HFFc6 (cell line): ENCODE measurements at places on chromosomes 16 and 17. TPM values are rescaled to one million over a fixed set of nuclear protein-coding genes. Genes with fewer than 3 reads are reported as not detected.

- peak; percentile 70 for DNase-seq
These were observed at the start of gene ZFHX3 for GRCh38 chr16:73047536-73048291. Gene ZFHX3, minus strand, starts transcription at chr16:73048128. Its CDS starts 87,983 bp downstream, at chr16:72960145.

GRCh38 chr17:15112846-15113617 lies 152.1 kb downstream of the PMP22 start:
- DNase-seq = peak; percentile 31

DNA sequence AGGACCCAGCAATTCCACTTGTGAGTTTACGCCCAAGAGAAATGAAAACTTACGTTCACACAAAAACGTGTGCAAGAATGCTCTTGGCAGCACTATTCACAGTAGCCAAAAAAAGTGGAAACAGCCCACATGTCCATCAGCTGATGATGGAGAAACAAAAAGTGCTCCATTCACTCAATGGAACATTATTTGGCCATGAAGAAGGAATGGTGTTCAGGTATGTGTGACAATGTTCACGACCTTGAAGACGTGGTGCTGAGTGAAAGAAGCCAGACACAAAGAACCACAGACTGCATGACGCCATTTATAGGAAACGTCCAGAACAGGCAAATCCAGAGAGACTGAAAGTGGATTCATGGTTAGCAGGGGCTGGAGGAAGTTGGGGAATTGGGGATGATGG lies 84.9 kb downstream of the ZDHHC7 start:
- no peak for DNase-seq

GRCh38 chr17:62178579-62178978 lies 113.5 kb upstream of the MED13 start:
- DNase-seq = peak; percentile 18

DNA sequence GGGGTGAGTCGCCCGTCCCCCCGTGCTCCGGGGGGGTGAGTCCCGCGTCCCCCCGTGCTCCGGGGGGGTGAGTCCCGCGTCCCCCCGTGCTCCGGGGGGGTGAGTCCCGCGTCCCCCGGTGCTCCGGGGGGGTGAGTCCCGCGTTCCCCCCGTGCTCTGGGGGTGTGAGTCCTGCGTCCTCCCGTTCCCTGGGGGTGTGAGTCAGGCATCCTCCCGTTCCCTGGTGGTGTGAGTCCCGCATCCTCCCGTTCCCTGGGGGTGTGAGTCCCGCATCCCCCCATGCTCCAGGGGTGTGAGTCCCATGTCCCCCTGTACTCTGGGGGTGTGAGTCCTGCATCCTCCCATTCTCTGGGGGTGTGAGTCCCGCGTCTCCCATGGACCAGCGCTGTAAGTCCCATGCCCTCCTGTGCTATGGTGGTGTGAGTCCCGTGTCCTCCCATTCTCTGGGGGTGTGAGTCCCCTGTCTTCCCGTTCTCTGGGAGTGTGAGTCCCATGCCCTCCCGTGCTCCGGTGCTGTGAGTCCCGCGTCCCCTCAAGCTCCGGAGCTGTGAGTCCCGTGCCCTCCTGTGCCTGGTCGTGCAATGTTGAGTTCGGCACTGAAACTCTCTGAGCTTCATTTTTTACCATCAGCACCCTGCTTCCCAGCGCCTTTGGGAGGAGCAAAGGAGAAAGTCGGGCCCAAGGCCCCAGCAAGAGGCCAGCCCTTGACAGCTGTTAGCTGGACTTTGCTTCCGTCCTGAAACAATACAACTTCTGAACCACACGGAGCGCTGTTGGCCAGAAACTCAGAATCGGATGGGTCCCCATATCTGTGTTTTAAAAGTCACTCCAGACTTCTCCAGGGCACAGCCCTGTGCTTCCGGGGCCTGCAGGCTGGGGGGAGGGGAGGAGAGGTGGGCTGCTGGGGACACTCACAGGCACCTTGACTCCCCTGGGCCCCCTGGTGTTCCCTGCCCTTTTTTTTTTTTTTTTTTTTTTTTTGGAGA lies 11.5 kb upstream of the ZC3H18 start:
- DNase-seq = peak; percentile 28

DNA sequence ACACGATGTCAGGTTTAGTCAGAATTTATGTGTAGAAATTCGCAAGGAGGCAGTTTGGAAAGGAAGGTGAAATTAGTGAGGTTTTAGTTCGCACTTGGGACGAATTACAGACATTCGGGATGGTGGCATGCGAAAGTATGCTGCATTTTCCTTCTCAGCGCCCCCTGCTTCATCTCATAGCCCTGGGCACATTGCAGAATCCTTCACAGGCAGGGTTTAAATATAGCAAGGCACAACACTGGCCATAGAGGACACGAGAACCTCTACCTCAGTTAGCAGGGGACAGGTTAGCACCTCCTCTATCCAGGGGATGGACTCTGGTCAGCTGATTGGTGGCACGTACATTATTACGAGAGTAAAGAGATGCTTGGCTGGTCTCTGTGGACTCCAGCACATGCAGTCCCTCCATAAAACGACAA lies 47.5 kb downstream of the MAP2K6 start:
- DNase-seq = no peak

DNA sequence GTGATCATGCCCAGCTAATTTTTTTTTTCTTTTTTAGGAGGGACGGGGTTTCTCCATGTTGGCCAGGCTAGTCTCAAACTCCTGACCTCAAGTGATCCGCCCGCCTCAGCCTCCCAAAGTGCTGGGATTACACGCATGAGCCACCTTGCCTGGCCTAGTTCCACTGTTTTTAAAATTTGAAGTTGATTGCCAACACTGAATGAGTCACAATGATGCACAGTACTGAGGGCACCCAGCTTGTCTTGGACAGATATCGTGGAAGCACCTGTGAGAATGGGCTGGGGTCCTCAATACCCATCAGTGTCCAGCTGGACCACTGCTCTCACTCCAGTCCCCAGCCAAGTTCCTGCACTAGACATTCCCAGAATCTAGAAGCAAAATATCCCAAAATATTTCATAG lies 2.5 kb downstream of the KNOP1 start:
- no peak for DNase-seq

HCFC1R1 gene
- total RNA-seq = 53.0 to 85.4 TPM (median 63.9 TPM) in 3 replicates

- no peak for DNase-seq
These were observed 10.5 kb downstream of the LCMT1 start for GRCh38 chr16:25121824-25122600.
